Stimulated activated CD8-positive, alpha-beta memory T cell treated with anti-CD3 and anti-CD28 coated beads, Interleukin-7, amount 100 ng/mL, for 1 hour (primary cell): ENCODE measurements at places on chromosomes 2 and 18.

GRCh38 chr2:101435001-101435862, 39.7 kb downstream of the RFX8 start:
- DNase-seq, result no peak

- DNase-seq, result no peak
Measured at GRCh38 chr2:165114346-165114939, 89.4 kb downstream of the SCN3A start.

DNA sequence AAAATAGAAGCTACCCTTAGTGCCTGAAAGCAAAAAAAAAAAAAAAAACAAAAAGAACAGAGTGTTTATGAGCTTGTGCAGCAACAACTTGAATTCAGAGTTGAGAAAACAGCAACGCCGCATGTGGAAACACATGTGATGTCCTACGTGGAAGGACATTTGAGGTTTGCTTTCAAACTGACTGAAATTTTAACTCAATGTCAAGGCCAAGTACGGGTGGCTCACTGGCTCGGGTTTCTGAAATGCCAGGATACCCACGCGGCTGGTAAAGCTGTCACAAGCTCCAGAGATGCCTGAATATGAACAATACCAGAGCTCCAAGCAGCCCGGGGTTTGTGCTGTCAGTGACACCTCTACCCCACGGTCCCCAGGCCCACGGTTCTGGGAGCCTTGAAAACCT, 72.2 kb upstream of the THOC1 start:
- no peak for DNase-seq

GRCh38 chr2:37976411-37976810, 51.3 kb downstream of the RMDN2 start:
- DNase-seq, result no peak

DNA sequence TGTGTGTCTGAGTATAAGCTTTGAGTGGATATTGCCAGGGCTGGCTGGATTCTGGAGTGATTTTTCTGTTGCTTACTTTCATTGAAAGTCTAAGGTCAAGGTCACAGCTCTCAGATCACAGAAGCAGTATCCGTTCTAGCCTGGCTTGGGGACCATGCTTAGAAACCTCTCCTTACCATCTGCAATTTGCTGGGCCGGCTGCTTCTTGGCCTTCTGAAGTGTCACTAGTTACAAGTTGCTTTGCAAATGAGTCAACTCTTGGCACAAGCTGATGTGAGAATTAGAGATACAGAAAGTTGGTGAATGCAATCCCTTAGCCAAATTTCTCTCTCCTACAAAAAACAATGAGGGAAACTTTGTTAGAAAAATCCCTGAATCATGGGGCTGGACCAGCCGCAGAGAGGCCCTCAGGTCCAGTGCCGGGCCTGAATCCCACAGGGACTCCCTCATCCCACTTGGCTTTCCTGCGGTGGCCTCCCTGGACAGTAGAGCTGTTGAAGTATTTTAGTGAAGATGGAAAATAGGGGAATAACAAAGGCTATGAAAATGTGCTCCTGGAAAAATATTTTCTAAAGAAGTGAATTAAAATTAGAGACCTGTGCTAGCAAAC, 92.7 kb upstream of the CNGA3 start:
- no peak for DNase-seq

DNA sequence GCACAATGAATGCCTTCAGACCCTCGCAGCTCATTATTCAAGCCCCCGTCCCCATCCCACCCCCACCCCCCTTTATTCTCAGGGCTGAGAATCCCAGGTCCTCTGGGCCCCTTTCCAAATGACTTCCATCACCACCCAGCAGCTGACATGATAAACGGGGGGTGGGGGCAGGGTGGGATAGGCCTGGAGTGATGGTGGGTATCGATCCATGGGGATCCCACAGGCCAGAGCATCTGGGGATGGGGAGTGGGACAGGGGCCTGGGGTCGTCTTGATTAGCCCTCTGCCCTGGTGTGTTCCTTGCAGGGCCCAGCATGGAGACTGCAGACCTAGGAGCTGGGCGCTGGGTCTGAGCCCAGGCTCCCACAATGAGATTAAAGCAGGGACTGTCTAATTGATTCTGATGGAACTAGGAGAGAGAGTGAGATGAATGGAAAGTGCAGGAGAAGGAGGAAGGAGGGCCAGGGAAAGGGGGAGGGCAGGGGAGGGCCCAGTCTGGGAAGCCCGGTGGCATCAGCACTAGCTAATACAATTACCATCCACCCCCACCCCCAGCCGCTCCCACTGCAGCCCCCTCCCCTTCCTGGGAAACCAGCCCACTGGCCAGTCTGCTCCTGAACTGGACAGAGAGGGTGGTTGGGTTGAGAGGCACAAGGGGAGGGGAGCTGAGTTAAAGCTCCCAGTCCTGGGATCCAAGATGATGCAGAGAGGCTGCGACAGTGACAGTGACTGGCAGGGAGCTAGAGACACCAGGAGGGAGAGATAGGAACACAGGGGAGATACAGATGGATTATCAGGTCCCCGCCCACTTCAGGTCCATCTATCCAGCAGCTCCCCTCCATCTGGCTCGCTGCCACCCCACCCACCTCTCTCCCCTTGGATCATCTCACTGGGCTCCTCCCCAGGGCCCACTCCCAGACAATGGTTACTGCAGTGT, 13.1 kb upstream of the TNS1 start:
- no peak for DNase-seq

GRCh38 chr2:191870744-191871143, 23.9 kb upstream of the CAVIN2 start:
- DNase-seq, result no peak

DNA sequence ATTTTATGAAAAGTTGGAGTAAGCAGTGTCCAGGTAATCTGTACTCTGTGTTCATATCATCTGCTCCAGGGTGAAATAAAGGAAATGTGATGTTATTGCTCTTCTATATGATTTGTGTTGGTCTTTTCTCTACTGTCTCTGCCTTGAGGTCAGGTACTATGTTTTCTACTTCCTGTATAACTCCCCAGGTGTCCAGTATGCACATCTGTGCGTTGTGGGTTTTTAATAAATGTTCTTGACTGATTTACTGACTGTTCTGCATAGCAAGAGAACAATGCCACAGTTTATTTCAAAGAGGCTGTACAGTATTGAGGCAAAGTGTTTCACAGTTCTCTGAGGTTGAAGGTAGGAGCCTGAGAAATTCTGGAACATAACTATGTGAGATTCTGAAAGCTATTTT, 89.7 kb downstream of the BABAM2 start:
- DNase-seq, result no peak

DNA sequence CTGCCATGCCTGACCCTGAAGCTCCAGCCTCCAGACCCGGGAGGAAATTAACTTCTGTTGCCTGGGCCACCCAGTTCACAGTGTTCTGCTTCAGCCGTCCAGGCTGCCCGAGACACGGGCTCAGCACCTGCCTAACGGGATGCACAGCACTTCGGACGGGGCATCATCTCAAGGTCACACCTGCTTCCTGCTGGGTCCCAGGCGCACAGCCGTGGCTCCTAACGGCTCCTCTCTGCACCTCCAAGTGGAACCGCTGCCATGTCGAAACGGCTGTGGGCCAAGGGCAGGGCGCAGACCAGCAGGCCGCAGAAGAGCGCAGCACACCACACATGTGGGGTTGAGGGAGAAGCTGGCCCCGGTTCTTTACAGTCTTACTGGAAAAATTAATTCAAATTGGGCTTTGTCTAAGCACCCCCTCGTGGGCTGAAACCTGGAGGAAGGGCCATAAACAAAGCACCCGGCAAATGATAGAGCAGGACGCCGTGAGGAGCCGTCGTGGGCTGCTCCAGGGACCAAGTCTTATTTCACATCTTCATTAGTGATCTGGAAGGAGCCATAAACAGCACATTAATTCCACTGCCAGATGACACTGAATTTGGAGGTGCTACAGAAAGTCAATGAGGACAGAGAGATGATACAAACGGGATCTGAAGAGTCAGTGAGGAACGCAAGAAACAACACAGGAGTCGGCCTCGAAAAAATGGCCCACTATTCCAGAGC, 59.6 kb downstream of the EIPR1 start:
- DNase-seq, result no peak

GRCh38 chr2:1676913-1677820, 67.1 kb downstream of the PXDN start:
- DNase-seq, result no peak

- DNase-seq, result no peak
Measured at GRCh38 chr2:165376571-165376975, 92.9 kb upstream of the CSRNP3 start.

DNA sequence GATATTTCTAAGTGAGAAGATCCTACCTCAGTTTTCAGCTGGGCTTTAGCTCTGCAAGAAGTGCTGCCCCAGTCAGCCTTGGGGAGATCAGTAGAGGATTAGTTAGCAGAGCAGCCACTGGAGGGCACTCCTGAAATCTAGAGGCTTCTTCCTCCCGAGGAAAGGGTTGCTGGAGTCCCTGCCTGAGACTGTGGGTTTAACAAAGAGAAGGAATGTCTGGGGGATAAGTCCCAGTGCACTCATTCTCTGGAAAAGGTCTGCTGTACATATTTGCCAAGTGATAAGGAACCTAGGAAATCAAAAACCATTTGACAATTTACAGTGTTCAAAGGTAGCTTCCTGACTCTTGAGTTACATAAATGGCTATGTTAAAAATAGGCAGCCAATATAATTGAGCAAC, 207.2 kb downstream of the SLC8A1 start:
- no peak for DNase-seq

GRCh38 chr18:8348051-8348720, 261.1 kb upstream of the RAB12 start:
- DNase-seq, result no peak

- no peak for DNase-seq
Measured at GRCh38 chr2:46779447-46779941, 136.1 kb downstream of the MCFD2 start.

- DNase-seq, result no peak
Measured at GRCh38 chr18:74613381-74613780, 15.7 kb downstream of the ZNF407 start.

GRCh38 chr2:172931918-172932520, 143.6 kb upstream of the MAP3K20 start:
- DNase-seq, result peak; percentile 7

DNA sequence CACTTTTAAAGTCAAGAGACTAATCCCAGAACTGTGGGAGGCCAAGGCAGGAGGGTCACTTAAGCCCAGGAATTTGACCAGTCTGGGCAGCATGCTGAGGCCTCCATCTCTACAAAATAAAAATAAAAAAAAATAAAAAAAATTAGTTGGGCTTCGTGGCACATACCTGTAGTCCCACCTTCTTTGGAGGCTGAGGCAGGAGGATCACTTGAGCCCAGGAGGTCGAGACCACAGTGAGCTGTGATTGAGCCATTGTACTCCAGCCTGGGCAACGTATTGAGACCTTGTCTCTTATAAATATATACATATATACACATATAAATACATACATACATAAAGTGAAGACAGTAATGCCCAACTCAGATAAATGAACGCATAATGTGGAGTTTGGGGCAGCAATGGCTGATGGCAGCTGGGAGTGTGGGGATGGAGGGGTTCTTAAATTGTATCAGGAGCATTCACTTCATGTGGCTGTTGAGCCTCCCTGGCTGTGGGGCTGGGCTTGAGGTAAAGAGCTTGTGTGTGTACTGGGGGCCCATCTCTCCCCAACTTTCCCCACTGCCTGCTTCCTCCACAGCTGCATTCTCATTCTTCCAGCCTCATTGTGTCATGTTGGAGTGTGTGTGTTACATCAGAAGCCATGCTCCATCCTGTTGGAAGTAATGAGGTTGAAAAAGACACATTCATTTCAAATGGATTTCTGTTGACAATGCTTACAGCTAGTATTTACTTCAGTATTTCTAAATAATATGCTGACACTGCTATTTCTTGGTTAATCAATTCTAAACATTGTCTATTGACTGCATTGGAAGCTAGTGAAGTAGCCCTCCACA, 96.5 kb upstream of the HS6ST1 start:
- DNase-seq, result no peak

- no peak for DNase-seq
Measured at GRCh38 chr2:217970206-217970605, 32.6 kb downstream of the TNS1 start.

GRCh38 chr18:51013259-51013658, 16.8 kb upstream of the SMAD4 start:
- DNase-seq, result no peak

DNA sequence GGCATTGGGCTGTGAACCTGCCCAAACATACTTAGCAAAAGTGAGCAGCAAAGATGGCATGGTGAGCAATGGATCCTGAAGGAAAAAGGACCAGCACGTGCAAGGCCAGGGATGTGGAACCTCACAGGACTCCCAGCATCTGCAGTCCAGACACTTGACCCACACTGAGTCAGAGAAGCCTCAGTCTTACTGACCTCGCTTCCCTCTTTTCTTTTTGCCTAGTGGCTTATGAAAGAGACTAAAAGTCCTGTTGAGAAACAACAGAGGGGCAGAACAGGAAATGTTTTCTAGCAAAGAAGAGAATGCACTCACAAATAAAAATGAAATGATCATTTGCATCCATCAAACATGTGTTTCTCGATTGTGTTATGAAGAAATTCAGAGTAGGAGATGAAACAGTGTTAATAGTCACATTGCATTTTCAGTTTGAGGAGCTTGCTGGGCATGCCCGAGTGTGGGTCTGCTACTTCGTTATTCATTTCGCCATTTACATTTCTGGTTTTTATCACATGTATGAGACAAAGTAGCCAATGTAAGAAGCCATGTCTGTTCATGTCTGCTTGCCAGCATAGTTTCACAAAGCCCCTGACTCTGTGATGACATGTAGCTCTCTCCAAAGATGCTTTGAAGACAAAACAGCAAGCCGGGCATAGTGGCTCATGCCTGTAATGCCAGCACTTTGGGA, 118.4 kb downstream of the INO80D start:
- DNase-seq, result no peak

- no peak for DNase-seq
Measured at GRCh38 chr18:48333563-48333962, 75.6 kb downstream of the ZBTB7C start.

DNA sequence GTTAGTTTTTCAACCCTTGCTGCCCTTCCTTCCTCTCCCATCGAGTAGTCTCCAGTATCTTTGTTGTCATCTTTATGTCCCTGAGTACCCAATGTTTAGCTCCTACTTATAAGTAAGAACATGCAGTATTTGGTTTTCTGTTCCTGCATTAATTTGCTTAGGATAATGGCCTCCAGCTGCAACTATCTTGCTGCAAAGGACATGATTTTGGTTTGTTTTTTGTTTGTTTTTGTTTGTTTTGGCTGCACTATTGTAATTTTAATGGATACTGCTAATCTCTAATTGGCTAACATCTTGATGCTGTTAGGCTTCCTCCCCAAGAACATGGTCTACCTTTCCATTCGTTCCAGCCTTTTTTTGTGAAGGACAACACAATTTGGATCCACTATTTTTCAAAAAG, 31.2 kb upstream of the HNRNPLL start:
- no peak for DNase-seq

- no peak for DNase-seq
Measured at GRCh38 chr18:78126106-78126505, 853.5 kb upstream of the SALL3 start.

- no peak for DNase-seq
Measured at GRCh38 chr18:24381126-24381525, 16.5 kb downstream of the OSBPL1A start.

GRCh38 chr18:45998244-45998643, 31.1 kb upstream of the EPG5 start:
- no peak for DNase-seq

- DNase-seq, result no peak
Measured at GRCh38 chr18:12059334-12060181, 34.1 kb upstream of the ANKRD62 start.
